ENCODE measurements at places on chromosomes 2 and 18. TPM values are rescaled to one million over a fixed set of nuclear protein-coding genes. Genes with fewer than 3 reads are reported as not detected.

Gene MBP
- 119 TPM for polyA plus RNA-seq

GRCh38 chr2:19226871-19227270 lies 131.6 kb downstream of the OSR1 start:
- no peaks in the 10 kb centered on the region for H3K36me3 ChIP-seq
- DNase-seq: no peak
- no peak overlapping the region for H3K4me3 ChIP-seq
- H3K27ac ChIP-seq: no peak overlapping the region

- no peak overlapping the region for H3K27ac ChIP-seq
- H3K27me3 ChIP-seq: no peaks in the 10 kb centered on the region
- H3K4me1 ChIP-seq: no peaks in the 10 kb centered on the region
- DNase-seq: no peak
Observed at GRCh38 chr2:237055386-237056100, 30.1 kb upstream of the COPS8 start.

GRCh38 chr2:58429014-58429875 lies 188.1 kb upstream of the FANCL start:
- peaks cover 7% of the 10 kb centered on the region for H3K4me1 ChIP-seq
- no peaks in the 10 kb centered on the region for H3K36me3 ChIP-seq
- DNase-seq: no peak

- H3K27ac ChIP-seq: no peak overlapping the region
- DNase-seq: no peak
- peaks cover 4% of the 10 kb centered on the region for H3K27me3 ChIP-seq
- no peak overlapping the region for H3K4me3 ChIP-seq
Observed at GRCh38 chr2:26605999-26606846, 34.9 kb downstream of the CIB4 start.
